ENCODE measurements at places on chromosomes 4 and X. TPM values are rescaled to one million over a fixed set of nuclear protein-coding genes. Genes with fewer than 3 reads are reported as not detected.

Gene KLHL13
- 0.13 TPM for total RNA-seq

GRCh38 chr4:109913596-109914241 lies 1.0 kb downstream of the EGF start:
- peak; percentile 25 for DNase-seq

GRCh38 chrX:43405191-43405590 lies 250.9 kb upstream of the MAOA start:
- DNase-seq, result no peak

Gene BEND2
- not detected for total RNA-seq

GRCh38 chrX:119399772-119400101 lies 601 bp downstream of the SLC25A43 start:
- DNase-seq, result peak; percentile 11

GRCh38 chrX:42247241-42247640 lies 323.9 kb upstream of the CASK start:
- no peak for DNase-seq

- peak; percentile 87 for DNase-seq
Measured at GRCh38 chr4:110287130-110287529, 88.7 kb upstream of the ELOVL6 start.

DNA sequence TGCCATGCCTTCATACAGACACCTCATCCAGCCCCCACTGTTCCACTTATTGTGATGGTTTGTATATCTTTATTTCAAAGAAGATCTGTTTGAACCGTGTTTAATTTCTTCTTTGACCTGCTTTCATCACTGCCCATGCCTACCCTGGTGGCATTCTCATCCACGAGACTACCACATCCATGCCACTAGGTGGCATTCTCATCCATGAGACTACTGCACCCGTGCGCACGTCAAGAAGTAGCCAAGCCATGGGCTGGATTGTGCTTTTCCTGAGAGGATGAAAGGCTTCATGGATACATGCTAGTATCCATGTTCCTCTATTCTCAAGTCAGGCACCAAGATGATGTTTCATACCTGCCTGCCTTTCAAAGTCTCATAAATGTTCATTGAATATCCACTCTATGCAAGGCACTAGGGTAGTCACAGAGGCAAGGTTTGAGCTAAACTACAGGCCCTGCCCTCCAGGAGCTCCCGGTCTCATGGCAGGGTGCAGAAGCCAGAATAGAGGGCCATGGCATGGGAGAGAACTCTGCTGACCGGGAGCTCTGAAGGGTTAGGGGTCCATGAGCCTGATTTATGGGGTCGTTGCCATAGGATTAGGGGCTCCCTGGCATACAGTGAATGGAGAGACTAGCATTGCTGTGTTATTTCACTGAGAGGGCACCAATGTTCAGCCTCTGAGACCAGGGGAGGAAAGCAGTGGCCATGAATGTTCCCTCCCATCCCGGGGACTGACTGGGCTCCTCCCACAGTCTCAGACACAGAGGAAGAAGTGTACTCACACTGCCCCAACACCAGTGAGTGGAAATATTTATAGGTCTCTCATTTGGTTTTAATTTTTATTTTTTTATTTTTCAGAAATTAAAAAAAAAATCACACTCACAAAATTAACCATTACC lies 24.8 kb upstream of the EOLA2 start:
- DNase-seq, result peak; percentile 62

GRCh38 chrX:13120017-13120416 lies 75.6 kb upstream of the FAM9C start:
- peak; percentile 25 for DNase-seq

Gene NPY1R
- total RNA-seq, result not detected

DNA sequence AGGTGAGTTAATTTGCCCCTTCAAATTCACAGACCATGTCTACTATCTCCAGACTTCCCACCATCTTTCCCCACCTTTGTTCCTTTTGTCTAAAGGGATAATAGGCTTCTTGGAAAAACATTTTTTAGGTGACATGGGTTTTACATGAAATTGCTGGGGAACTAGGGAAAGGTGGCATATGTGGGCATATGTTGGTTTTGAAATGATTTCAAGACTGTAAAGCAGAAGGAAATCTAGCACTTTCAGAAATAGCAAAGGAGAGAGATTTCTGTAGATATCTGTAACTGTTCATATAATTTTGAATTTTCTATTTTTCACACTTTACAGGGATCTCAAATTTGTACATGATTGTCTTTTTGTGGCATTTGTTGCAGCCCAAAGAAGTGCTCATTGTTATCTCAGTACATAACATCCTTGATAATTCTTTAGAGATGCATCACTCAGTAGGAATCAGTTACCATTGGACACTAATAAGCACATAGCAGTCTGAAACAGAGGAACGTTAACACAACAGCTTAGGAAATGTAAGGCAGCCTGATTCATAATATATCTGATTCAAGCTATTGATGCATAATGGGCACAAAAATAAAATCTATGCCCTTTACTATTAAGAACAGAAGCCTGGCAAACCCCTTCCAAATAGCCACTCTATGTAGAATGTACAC lies 659.7 kb downstream of the CENPC start:
- DNase-seq, result peak; percentile 36

Gene CLDN2
- total RNA-seq, result not detected

- DNase-seq, result no peak
Measured at GRCh38 chr4:4945021-4945420, 74.2 kb downstream of the CYTL1 start.

DNA sequence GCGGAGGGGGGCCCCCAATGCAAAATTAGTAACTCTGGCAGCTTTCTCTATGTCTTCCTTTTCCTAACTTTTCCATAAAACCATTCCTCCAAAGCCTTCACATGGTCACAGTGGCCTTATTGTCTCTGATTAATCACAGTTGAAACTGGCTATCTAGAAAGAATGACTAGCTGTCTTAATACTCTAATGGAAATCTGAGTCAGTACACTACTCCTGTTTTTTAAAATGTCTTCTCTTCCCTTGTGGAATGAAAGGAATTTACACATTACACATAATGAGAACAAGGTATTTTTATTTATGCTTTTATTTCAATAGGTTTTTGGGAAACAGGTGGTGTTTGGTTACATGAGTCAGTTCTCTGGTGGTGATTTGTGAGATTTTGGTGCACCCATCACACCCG lies 66.3 kb upstream of the PUDP start:
- DNase-seq, result no peak

DNA sequence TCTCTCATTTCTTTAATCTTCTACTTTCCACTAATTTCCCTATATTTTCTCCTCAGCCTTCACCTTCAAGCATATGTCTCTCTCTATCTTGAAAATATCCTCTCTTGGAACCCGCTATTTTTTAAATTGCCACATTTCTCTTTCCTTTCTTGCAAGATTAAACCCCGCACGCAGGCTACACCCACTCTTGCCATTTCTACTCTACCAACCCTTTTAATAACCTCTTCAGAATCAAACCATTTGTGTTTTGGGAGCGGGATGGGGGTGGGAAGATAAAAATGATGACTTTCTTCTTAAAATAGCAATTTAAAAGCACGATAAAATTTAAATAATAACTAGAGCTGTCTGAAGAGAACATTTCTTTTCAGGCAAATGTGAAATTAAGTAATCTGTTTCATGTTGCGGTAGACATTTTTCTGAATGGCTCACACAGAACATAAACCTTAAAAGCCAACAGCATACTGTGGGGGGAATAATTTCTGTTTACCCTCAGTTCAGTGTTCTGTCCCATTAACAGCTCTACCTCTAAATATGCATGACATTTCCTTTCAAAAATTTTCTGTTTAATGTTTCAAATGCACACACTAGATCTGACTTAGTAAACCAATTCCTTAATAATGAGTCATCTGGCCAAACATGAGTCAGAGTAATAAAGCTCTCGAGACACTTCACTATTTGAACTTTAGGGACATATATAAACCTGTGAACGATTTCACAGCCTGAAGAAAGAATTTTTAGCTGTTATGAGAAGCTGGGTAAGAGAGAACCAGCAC lies 20.5 kb downstream of the ARSJ start:
- peak; percentile 97 for DNase-seq

GRCh38 chr4:6942238-6942800 lies 32.7 kb downstream of the TBC1D14 start:
- peak; percentile 92 for DNase-seq

DNA sequence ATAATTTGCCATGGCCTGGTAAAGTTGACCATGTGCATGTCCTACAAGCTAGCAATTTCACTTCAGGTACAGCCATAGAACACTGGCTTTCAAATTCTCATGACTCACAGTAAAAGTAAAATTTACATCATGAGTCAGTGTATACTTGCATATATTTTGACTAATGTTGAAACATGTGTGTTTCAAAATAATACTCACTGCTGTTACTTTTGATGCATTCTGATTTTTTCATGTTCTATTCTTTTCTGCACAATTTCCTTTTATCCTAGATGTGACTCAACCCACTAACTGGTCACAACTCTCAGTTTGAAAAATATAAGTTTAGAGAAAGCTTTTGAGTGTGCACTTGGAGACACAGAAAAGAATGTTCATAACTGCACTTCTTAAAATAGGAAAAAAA lies 365.7 kb downstream of the FGF13 start:
- no peak for DNase-seq

- DNase-seq, result peak; percentile 1
Measured at GRCh38 chr4:145130130-145130529, 32.0 kb downstream of the ABCE1 start.

Gene HSFX1
- total RNA-seq, result not detected

Gene MAGEC1
- total RNA-seq, result not detected

Gene MAB21L2
- not detected for total RNA-seq

- DNase-seq, result no peak
Measured at GRCh38 chr4:79991601-79992000, 81.4 kb downstream of the ANTXR2 start.

Gene CYBB
- total RNA-seq, result not detected

GRCh38 chr4:95831166-95831565 lies 8.7 kb upstream of the PDHA2 start:
- no peak for DNase-seq

Gene SYTL5
- total RNA-seq, result 0.46 TPM

Gene CLDN34
- total RNA-seq, result not detected

All from LHCN-M2 (cell line).